ENCODE measurements at places on chromosomes 12 and 14. TPM values are rescaled to one million over a fixed set of nuclear protein-coding genes. Genes with fewer than 3 reads are reported as not detected.

GRCh38 chr14:62030387-62030786 is 268.2 kb downstream of the SNAPC1 start:
- H3K36me3 ChIP-seq: no peaks in the 10 kb centered on the region
- no peak overlapping the region for H3K27ac ChIP-seq
- no peak for DNase-seq
- H3K27me3 ChIP-seq: no peaks in the 10 kb centered on the region

GRCh38 chr14:49310298-49310697 is 275.9 kb downstream of the RPS29 start:
- no peaks in the 10 kb centered on the region for H3K27me3 ChIP-seq
- H3K27ac ChIP-seq: no peak overlapping the region
- H3K36me3 ChIP-seq: no peaks in the 10 kb centered on the region
- peaks cover 2% of the 10 kb centered on the region for H3K4me1 ChIP-seq

DNA sequence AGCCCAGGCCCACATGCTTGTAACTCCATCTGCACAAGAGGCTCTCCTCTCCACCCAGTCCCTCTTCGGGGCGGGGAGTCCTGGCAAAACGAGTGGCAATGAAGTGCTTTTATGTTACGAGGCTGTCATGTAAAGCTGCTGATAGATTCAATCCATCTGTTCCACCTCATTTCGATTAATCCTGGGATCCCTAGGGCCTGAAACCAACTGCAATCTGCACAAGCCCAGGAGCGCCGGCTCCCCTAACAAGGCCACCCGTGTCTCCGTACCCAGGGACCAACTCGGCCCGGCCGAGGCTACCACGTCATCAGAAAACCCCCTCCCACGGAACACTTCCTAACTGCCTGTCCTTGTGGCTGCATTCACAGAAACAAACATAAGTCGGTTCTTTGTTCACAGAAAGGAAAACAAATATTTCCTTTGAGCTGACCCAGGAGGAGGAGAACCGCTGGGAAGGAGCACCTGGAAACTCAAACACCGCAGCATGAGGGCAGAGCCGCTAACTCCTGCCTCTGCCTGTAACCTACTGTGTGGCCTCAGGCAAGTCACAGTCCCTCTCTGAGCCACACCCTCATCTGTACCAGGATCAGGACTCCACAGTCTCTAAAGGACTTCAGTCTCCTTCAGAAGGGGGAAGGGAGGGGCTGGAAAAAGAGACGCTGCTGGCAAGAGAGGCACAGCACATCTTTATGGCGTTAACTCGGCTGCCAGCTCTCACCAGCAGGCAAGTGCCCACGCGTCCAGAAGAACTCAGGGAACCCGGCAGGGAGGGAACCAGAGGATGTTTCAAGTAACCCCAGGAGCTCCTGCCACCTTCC is 47.8 kb downstream of the CCDC88C start:
- H3K4me3 ChIP-seq: no peak overlapping the region
- no peaks in the 10 kb centered on the region for H3K36me3 ChIP-seq
- H3K27ac ChIP-seq: no peak overlapping the region
- H3K27me3 ChIP-seq: no peaks in the 10 kb centered on the region
- DNase-seq: no peak
- H3K4me1 ChIP-seq: peaks cover 33% of the 10 kb centered on the region

DNA sequence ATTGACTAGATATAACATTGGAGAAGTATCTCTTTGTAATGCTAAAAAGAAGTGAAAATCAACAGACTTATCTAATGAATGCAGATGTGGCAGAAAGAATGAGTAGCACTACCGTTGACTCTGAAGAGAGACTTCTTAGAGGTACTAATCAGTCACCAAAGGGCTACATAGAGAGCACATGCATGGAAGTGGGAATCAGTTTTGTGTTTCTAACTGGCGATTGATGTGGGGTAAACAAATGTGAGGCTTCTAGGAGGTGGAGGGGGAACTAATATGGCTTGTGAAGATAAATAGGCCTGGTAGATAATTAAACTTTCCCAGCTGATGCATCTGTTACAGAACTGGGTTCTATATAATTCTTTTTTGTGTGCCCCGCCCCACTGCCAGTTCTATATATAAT is 10.5 kb downstream of the COCH start:
- no peaks in the 10 kb centered on the region for H3K27me3 ChIP-seq
- H3K4me1 ChIP-seq: no peaks in the 10 kb centered on the region
- DNase-seq: no peak

DNA sequence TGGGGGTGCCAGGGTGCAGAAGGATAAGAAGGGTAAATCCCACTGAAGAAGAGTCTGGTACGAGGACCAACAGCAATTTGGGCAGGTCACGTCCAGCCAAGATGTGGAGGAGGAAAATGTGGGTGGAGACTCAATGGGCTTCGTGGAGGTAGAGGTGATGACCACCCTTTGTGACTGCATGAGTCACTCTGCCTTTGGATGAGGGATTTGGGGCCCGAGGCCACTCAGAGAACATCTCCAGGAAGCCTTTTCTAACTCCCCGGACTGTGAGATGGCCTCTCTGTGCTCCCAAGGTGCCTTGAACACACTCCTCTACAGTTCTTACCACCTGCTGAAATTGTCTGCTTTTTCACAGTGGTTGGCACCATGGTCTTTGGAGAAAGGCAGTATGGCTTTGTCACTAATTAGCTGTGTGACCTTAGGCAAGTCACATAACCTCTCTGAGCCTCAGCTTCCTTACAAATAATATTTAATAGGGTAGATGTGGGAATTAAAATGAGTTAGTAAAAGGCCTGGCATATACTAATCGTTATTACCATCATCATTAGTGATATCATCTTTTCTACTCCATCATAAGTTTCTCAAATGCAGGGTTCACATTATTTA is 67.0 kb upstream of the ARHGAP5 start:
- no peaks in the 10 kb centered on the region for H3K36me3 ChIP-seq
- no peaks in the 10 kb centered on the region for H3K27me3 ChIP-seq
- H3K4me3 ChIP-seq: no peak overlapping the region
- H3K27ac ChIP-seq: no peak overlapping the region

DNA sequence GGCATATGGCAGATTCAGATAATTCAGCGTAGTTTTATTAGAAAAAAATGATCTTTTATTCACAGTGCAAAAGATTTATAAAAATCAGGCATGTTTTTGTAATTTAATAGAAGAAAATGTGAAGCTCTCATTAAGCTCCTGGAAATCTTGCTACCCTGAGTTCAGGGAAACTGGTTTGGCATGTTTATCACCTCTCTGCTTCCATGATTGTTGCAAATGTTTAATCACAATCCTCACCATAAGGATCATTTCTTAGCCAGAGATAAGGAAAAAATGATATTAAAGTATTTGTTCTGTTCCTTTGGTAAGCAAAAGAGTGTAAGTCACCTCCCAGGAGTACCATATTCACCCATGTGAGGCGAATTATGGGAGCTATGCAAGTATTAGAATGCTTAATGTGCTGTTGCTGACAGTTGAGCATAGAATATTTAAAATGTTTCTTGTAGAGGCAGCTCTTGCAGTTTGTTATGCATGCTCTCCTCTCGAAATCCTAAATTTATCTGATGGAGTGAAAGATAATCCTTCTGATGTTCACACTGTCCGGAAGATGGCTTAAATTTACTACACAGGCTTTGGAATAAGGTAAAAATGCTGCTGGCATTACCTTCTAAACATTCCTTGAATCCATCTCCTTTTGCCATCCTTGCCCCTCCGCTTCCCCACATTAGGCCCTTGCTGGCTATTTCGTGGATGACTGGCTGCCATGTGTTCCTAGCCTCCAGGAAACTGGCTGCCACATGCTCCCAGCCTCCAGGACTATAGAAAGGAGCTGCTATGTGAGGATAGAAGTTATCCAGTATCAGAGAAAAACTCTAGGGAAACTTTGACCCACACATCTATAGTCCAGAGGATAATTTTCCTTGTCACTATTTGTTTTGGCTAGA is 115.8 kb upstream of the CCDC198 start:
- H3K36me3 ChIP-seq: no peaks in the 10 kb centered on the region
- DNase-seq: no peak
- no peaks in the 10 kb centered on the region for H3K27me3 ChIP-seq
- no peak overlapping the region for H3K27ac ChIP-seq

- DNase-seq: no peak
- no peaks in the 10 kb centered on the region for H3K36me3 ChIP-seq
- H3K27me3 ChIP-seq: peaks cover 22% of the 10 kb centered on the region
- H3K27ac ChIP-seq: no peak overlapping the region
- no peaks in the 10 kb centered on the region for H3K4me1 ChIP-seq
- H3K4me3 ChIP-seq: no peak overlapping the region
Measured at GRCh38 chr12:130709971-130710732, 5.9 kb downstream of the RIMBP2 start.

- no peak overlapping the region for H3K27ac ChIP-seq
- H3K4me3 ChIP-seq: no peak overlapping the region
- H3K36me3 ChIP-seq: no peaks in the 10 kb centered on the region
- DNase-seq: no peak
- H3K4me1 ChIP-seq: no peaks in the 10 kb centered on the region
Measured at GRCh38 chr14:96940009-96940408, 142.8 kb downstream of the VRK1 start.

DNA sequence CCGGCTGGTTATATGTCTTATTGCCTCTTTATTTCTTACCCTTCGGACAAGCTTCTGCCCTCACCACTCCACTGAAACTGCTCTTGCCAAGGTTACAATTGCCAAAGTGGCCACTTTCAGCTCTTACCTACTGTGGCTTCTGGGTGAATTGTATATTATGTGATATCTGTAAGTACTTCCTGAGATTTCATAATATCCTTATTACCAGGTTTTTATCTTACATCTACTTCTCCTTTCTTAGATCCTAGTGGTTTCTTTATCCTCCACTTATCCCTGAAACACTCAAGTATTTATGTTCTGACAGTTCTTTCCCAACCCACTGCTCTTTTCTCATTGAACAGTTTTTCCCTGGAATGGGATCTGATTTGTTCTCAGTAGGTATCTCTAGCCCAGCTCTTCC is 10.5 kb downstream of the CELA1 start:
- no peak for DNase-seq
- H3K27ac ChIP-seq: no peak overlapping the region
- H3K36me3 ChIP-seq: no peaks in the 10 kb centered on the region
- H3K4me3 ChIP-seq: no peak overlapping the region
- H3K27me3 ChIP-seq: no peaks in the 10 kb centered on the region

DNA sequence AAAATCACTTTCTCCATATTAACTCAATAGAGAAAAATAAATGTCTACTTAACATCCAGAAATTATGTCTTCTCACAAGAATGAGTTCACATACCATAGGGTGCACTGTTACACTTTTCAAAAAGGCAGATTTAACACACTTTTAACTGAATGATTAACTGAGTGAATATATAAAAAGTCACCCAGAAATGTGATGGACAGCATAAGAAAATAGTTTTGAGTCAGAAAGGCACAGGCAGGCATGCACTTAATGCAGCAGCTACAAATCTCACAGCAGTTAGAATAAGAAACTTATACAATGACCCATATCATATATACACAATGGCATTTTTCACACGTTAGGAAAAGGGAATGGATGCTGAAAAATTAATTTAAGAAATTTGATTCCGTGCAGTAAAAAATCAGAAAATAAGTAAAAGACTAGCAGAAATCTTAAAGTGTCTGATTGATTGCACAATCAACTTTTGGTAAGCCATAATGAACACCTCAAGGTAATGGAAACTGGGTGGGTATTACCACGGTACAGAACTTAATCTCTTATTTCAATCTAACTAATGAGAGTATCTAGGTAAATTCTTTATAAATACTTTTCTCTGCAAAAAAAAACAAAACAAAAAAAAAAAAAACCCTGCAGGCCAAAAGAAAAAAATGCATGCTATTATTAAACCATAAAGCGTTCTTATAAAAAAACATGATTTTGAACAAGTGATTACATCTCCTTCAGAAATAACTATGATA is 3.5 kb downstream of the MED13L start:
- no peaks in the 10 kb centered on the region for H3K27me3 ChIP-seq
- no peak for DNase-seq
- H3K4me3 ChIP-seq: no peak overlapping the region
- no peaks in the 10 kb centered on the region for H3K36me3 ChIP-seq

- DNase-seq: no peak
- no peaks in the 10 kb centered on the region for H3K4me1 ChIP-seq
- no peak overlapping the region for H3K27ac ChIP-seq
- H3K36me3 ChIP-seq: no peaks in the 10 kb centered on the region
- H3K4me3 ChIP-seq: no peak overlapping the region
Measured at GRCh38 chr12:49008943-49009342, 9.6 kb downstream of the PRKAG1 start.

- peaks cover 28% of the 10 kb centered on the region for H3K36me3 ChIP-seq
- no peak overlapping the region for H3K27ac ChIP-seq
- DNase-seq: no peak
- no peaks in the 10 kb centered on the region for H3K4me1 ChIP-seq
- H3K27me3 ChIP-seq: no peaks in the 10 kb centered on the region
Measured at GRCh38 chr12:56431850-56432249, 17.4 kb downstream of the TIMELESS start.

DNA sequence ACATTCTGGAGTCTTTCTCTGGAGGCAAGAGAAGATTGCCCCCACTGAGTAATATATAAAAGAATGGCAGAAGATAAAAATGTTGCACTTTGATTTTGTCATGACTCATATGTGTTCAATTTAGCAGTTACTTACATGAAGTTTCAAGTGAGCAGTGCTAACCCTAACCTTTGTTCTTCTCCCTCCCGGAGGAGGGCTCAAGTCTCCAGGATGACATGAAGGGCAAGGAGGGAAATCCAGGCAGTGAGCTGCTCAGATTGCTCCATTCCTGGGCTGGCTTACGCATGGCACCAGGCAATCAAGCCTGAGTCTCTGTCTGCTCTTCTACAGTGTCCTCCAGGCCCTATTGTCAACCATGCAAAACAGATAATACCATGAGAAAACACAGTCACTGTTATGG is 322.3 kb downstream of the DUSP6 start:
- no peaks in the 10 kb centered on the region for H3K27me3 ChIP-seq
- no peaks in the 10 kb centered on the region for H3K36me3 ChIP-seq
- no peak overlapping the region for H3K27ac ChIP-seq
- H3K4me3 ChIP-seq: no peak overlapping the region

The RPS6KL1 gene
- 9.4 TPM for polyA plus RNA-seq

The KRT79 gene
- not detected for polyA plus RNA-seq

The CLEC2A gene
- 0.24 TPM for polyA plus RNA-seq

The ADAMTS20 gene
- polyA plus RNA-seq: 2.1 TPM

The CABP1 gene
- polyA plus RNA-seq: 4.5 TPM

The PPP1R1A gene
- polyA plus RNA-seq: 6.1 TPM

The SRSF5 gene
- 101 TPM for polyA plus RNA-seq

The ANG gene
- polyA plus RNA-seq: 4.6 TPM

Measured in H1 (cell line).